ENCODE measurements at places on chromosomes 13 and 19.

DNA sequence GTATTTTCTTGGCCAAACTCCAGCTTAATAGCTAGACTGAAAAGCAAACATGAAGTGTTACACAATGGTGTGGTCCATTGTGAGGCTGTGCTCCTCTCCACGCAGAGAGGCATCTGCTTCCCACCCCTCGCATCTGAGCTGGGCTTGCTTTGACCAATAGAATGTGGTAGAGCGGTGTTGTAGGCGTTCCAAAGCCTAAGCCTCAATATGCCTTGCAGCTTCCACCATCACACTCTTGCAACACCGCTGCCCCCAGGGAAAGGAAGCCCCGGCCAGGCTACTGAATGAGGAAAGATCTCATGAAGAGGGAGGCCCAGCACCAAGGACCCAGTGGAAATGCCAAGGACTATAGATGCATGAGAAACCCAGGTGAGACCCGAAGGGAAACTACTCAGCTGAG is 9.4 kb downstream of the FLT1 start:
- no peak for DNase-seq

DNA sequence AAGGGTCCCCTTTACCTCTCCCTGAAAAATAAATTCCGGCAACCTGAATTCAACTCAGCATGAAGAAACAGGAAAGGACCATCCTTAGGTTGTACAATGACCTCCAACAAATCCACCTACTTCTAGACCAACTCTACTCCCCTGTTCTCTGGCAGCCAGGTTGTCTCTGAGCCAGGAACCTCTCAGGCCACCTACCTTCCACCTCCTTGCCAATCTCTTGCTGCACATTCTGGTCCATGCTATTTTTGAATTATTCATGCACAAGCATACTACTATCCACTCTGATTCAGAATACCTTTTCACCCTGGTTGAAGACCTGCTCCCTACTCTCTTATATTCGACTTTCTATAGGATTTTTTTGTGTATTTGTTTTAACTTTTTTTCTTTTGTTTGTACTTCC is 415.0 kb upstream of the ZNF507 start:
- no peak for DNase-seq

DNA sequence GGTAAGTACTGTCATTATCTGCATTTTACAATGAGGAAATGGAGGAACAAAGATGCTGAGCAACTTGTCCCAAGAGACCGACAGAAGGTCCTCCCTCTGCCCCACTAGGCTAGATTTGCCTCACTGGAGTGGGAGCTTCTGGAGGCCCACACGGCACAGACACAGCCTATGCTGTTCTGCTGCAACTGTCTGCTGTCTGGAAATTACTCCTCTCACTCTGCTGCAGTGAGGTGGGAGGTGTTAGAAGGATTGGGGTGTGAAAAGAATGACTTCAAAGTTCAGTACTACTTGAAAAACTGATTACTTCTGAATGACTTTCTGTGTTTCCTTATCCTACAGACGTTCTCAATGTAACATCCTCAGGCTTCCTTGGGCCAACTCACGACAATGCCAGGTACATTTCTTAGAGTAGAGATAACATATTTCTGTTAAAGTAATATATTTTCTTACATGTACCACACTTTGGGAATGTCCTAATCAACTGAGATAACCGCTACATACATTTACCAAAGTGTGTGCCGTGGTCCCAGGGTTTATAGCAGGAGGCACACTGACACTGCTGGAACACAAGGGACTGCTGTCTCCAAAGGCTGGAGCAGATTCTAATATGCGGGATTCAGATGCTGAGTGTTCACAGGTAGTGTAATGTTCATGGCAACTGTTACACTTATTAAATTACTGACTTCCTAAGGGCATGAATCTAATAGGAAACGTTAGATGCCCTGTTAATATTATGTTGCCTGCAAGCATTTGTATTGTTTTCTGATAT is 53.5 kb upstream of the WASF3 start:
- no peak for DNase-seq

DNA sequence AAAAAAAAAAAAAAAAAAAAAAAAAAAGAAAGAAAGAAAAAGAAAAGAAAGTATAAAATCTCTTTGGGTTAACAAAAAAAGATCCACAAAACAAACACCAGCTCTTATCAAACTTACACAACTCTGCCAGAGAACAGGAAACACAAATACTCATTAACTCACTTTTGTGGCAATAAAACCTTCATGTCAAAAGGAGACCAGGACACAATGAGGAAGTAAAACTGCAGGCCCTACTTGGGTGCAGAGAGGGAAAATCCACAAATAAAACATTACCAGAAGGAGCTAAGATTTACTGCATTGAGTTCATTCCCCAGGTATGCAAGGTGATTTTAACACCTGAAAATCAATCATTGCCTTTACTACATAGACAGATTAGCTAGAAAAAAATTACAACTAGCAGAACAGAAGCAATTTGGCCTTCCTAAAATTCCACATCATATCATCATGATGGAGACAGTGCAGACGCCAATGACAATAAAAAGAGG is 9.6 kb upstream of the CEACAM5 start:
- DNase-seq = no peak

DNA sequence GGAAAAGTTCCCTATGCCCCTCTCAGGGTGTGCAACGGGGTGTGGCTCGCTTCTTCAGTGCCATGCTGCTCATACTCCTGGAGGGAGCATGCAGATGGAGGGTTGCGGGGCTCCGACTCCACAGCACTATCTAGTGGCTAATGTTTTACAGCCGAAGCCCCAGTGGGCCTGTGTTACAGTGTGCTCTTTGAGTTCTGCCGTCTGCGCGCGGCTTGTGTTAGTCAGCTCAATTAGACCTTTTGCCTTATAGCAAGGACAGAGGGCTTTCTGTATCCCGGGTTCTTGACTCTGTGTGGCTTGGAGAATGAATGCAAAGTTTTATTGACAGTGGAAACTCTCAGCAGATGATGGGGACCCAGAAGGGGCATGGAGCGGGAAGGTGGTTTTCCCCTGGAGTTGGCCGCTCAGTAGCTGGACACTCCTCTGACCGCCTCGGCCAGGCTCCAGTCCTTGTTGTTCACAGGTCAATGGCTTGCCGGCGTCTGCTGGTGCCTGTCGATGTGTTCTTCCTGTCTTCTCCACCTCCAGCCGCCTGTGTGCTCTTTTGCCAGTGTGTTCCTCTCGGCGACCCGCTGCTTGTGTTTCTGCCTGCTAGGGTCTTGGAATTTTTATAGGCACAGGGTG is 383.4 kb downstream of the LMO7 start:
- DNase-seq = no peak

- DNase-seq = no peak
Measured at GRCh38 chr13:73054712-73055111, 4.1 kb upstream of the KLF5 start.

- DNase-seq = no peak
Measured at GRCh38 chr13:24112791-24113190, 47.7 kb upstream of the SPATA13 start.

DNA sequence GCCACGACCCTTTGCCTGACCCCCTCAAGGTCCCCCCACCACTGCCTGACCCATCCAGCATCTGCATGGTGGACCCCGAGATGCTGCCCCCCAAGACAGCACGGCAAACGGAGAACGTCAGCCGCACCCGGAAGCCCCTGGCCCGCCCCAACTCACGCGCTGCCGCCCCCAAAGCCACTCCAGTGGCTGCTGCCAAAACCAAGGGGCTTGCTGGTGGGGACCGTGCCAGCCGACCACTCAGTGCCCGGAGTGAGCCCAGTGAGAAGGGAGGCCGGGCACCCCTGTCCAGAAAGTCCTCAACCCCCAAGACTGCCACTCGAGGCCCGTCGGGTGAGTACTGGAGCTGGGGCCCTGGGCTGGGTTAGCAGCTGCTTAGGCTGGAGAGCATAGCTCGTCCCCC is 8.6 kb downstream of the MAP1S start:
- DNase-seq = no peak

- DNase-seq = no peak
Measured at GRCh38 chr19:39582891-39583625, 19.3 kb upstream of the LGALS13 start.

DNA sequence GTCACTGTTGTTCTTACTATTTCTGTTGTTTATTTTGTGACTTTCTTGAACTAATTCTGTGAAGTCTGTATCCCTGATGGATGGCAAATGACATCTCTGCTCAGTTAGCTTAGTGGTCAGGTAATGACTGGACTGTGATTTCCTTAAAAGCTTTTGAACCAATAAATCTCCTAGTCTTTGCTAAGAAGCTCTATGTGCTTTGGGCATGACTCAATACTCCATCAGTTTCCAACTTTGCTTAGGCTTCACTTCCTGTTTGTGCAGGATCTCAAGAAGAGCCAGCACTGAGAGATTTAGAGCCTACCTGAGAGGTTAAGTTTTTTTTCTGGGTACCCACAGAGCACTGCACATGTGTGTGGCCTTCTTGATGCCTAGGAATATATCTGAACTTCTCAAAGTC is 329.7 kb upstream of the HTR2A start:
- DNase-seq = no peak

GRCh38 chr13:44955406-44955805 is 33.9 kb downstream of the NUFIP1 start:
- DNase-seq = no peak

DNA sequence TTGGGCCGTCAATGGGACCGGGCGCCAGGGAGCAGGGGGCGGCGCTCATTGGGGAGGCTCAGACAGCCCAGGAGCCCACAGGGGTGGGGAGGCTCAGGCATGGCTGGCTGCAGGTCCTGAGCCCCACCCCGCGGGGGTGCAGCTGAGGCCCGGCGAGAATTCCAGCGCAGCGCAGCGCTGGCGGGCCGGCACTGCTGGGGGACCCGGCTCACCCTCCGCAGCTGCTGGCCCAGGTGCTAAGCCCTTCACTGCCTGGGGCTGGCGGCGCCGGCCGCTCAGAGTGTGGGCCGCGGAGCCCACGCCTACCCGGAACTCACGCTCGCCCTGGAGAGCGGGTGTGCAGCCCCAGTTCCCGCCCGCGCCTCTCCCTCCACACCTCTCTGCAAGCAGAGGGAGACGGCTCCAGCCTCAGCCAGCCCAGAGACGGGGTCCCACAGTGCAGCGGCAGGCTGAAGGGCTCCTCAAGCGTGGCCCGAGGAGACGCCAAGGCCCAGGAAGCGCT is 1227.4 kb downstream of the PCDH17 start:
- DNase-seq = no peak

DNA sequence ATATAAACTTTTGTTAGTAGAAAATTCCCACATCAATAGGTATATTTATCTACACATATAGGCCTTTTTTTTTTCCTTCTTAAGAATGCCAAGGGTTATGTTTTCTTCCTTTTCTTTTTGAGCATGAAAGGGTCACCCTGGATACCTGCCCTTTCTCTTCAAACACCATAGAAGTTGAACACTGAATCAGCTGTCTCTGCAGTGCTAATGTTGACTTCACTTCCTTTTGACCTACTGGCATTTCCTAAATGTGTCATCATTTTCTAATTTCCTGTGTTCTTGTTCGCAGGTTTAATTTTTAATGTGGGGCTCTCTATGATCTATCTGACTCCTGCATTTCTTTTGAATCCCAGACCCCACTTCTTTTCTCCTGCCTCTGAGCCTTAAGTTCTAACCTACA is 532.0 kb downstream of the GPC6 start:
- DNase-seq = no peak

DNA sequence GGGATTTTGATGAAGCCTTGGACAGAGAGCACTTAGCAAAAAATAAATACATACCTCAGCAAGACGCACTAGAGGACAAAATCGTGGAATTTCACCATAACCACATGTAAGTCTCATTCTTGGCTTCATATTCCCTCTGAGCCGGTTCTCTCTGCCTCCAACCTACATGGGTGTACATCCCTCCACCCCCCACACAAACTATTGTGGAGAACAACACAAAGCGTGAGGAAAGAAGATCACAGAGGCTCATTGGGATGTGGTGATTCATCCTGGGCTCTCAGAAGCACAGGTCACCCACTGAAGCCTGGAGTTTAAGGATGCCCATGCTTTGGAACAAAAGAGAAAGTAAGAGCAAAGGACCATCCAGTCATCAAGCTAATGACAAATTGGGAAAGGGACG is 192.2 kb downstream of the STK24 start:
- DNase-seq = no peak

GRCh38 chr13:97537110-97537509 is 103.1 kb downstream of the RAP2A start:
- no peak for DNase-seq

- DNase-seq = no peak
Measured at GRCh38 chr19:1527650-1528309, 3.9 kb downstream of the PLK5 start.

- DNase-seq = no peak
Measured at GRCh38 chr13:51697181-51697580, 106.8 kb downstream of the DHRS12 start.

- DNase-seq = no peak
Measured at GRCh38 chr19:42003506-42004294, 9.7 kb upstream of the ATP1A3 start.

DNA sequence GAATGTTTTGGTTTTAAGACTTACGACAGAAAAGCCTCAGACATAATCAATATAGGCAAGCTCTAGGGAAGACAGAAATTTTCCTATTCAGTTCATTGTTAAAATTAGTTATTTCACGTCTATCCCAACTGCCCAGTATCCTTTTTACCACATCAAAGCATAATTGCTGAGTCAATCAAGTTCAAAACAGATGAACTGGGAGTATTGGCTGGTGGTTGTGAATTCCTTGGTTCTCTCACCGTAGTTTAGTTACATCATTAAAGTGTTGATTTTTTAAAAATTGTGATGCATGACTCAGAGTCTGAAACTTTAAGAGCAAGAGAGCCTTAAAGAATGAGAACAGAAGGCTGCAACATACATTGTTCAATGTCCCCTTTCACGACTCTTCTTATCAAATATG is 143.3 kb upstream of the FREM2 start:
- DNase-seq = no peak

DNA sequence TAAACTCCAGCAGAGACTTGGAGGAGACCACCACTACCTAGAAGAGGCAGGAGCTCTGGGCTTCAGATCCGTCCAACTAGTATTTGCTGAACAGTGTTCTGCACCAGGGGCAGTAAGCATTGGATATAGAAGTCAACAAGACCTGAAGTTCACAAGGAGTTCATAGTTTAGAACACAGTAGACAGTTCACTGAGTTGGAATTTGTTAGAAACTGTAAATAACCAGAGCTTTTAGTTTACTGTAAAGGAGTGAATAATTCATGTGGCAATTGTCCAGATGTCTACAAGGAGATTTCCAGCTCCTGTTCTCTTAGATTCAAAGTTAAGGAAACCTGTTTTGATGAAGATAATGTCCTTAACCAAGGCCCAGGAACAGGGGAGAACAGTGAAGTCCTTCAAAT is 128.9 kb downstream of the COG6 start:
- no peak for DNase-seq

DNA sequence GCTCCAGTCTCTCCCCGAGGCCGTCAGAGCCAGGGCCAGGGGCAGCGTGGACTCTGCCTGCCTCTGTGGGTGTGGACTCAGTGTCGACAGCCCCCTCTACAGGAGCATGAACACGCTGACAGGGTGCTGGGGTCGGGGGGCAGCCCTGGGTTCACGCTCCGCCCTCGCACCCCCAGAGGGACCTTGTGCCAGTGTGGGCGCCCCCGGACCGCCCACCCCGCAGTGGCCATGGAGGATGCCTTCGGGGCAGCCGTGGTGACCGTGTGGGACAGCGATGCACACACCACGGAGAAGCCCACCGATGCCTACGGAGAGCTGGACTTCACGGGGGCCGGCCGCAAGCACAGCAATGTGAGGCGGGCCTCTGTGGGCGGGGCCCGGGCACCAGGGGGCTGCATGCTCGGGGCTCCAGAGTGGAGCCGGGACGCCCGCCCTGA is 8.3 kb downstream of the TRPM4 start:
- no peak for DNase-seq

Data from activated naive CD8-positive, alpha-beta T cell treated with anti-CD3 and anti-CD28 coated beads, Interleukin-2, amount 50 U/mL, for 24 hours (primary cell).